ENCODE measurements at places on chromosomes 7 and 10. TPM values are rescaled to one million over a fixed set of nuclear protein-coding genes. Genes with fewer than 3 reads are reported as not detected.
A peak's percentile ranks its signal among the peaks of the same experiment; 100 is the strongest.

DNA sequence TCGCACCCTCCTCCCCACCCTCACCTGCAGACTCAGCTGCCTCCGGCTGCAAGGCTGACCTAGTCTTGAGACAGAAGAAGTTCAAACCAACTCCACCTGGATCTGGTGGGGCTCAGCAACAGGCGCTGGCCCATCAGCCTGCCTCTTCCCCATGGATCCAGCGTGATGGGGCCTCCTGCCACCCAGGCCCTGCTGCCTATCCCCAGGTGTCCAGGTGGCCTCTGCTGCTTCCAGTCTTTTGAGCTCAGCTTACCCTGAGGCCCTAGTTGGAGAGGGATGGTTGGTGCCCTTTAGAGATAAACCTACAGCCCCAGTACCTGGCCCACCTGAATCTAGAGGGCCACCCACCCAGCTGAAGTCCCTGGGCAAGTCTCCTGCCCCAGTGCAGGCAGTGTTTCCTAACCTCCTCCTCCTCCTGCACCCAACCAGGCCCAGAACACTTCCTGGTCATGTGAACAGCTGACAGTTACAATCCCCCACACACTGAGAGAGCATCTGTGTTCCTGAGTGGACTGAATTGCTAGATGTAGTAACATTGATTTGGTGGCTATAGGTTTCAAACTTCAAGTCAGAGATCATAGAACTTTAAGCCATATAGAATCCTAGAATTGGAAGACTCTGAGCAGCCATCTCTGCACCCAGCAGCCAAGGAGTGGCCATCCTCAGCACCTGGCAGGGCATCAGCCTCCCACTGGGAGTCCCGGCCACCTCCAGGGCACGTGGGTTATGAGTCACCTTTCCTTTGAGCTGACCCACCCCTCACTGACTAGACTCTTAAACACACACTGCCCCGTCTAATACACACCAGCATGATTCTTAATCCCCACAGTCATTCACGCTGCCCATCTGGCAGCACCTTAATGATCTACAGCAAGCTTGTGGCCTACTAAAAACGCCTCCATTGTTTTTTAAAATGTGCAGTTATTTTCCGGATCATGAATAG lies 51.9 kb downstream of the ALOX5 start:
- no peak for DNase-seq

DNA sequence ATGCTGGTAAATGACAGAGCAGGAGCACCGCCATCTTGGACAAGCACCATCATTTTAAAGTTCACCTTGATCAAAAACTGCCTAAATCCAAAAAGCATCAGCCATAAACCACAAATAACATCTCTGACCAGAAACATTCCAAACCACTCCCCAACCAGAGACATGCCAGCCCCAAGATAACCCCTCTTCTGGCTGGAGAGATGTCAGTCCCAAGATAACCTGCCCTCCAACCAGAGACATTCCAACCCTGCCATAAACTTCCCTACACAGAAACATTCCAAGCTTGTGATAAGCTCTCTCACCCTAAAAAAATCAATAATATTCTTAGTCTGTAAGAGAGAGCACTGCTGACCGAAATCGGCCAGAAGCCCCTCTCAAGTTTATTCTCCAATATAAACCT lies 659.3 kb downstream of the XPNPEP1 start:
- no peak for DNase-seq

Gene PRTFDC1
- total RNA-seq: 6.6 TPM

Gene MYO3A
- not detected for total RNA-seq

DNA sequence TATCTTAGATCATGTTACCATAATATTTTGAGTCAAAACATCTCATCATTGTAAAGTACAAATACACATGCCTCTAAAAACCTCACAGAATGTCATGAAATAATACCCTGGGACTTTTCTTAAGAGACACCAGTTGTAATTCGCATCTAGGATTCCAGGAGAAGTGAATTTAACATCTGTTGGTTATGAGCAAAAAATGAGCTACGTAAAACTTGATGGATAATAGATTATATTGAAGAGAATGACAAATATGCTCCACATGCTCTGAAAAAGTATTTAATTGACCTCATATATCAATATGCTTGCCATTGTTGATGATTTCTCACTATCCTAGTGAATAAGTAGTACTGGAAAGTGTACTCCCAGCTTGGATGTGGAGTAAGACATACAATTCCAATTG lies 227.0 kb downstream of the BBS9 start:
- no peak for DNase-seq

DNA sequence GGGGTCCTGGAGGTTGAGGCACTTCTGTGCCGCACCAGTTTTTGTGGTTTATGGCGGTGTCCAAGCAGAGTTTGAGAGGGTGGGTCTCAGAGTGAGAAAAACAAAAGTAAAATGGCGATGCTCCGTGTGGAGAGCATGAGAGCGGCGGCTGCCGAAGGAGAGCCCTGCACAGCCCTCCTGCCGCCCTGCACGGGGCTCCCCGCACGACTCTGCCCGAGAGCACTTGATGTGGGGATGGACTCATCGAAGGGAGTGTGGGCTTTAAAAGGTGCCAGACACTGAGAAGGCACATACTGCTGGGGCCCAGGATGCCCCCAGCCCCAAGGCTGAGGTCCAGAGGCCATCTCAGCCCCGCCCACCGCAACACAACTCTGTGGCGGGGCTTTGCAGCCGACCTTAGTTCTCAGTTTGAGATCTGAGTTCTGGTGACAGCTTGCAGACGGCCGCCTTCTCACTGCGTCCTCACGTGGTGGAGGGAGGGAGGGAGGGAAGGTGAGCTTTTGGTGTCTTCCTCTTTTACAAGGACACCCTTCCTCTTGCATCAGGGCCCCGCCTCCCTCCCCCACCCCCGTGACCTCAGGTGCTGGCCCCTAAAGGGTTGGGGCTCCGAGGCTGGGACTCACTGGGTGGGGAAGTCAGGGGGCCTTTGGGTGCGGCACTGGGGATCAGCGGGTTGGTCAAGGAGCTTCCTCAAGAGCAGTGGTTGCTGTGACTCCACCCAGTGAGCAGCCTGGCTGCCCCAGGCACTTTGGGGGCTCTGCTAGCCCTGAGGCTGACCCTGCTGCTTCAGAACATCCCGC lies 69.1 kb downstream of the NKX6-2 start:
- DNase-seq: no peak

- no peak for DNase-seq
Observed at GRCh38 chr10:67079126-67079525, 153.3 kb downstream of the LRRTM3 start.

Gene DYDC2
- not detected for total RNA-seq

DNA sequence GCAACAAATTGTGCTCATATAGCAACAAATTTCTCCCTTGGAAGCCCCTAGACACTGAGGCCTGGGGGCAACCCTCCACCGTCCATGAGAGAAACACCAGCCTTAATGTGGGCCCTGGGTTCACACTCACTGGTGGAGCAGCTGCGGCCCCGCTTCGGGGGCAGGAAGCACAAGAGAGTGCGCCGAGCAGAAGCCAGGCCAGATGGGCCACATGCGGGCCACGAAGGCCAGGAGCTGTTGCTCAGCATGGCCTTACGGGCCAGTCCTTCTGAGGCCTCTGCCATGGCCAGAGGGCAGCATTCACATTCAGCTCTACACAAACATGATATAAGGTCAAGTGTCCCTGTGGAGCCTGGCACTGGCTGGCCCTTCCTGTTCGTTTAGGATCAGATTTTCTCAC lies 60.0 kb upstream of the VIPR2 start:
- DNase-seq: no peak

DNA sequence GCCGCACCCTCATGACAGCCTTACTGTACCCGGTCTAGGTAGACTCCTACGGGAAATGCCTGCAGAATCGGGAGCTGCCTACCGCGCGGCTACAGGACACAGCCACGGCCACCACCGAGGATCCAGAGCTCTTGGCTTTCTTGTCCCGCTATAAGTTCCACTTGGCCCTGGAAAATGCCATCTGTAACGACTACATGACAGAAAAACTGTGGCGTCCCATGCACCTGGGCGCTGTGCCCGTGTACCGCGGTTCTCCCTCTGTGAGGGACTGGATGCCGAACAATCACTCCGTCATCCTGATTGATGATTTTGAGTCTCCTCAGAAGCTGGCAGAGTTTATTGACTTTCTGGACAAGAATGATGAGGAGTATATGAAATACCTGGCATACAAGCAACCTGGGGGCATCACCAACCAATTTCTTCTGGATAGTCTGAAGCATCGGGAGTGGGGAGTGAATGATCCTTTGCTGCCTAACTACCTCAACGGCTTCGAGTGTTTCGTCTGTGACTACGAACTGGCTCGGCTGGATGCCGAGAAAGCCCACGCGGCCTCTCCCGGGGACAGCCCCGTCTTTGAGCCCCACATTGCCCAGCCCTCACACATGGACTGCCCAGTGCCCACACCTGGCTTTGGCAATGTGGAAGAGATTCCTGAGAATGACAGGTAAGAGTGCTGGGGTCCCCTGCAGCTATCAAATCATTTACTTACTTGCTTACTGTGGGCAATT lies 8.5 kb upstream of the CHCHD1 start:
- no peak for DNase-seq

GRCh38 chr7:148161776-148162175 lies 428.8 kb upstream of the C7orf33 start:
- DNase-seq: no peak

Gene NKX1-2
- 0.73 TPM for total RNA-seq

Gene SLC37A3
- total RNA-seq: 89.8 TPM

Gene TNKS2
- 65.4 TPM for total RNA-seq

Gene TET1
- total RNA-seq: 6.9 TPM

DNA sequence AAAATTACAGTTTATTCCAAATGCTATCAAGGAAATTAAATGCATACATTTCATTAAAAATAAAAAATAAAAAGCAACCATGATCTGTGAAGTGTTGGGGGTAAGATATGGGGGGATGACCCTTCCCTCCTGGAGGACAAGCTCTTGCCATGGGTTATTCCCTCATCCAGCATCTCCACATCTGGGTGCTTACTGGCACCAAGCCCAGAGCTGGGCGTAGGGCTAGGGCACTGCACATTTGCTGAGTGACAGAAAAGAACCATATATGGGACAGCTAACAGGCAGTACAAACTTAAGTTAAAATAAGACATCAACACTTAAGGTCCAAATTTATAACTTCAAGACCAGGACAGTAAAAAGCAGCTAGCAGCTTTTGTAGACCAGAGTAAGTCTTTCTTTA lies 10.2 kb downstream of the CCDC6 start:
- DNase-seq: no peak

GRCh38 chr10:51501396-51501795 lies 198.0 kb downstream of the CSTF2T start:
- DNase-seq: peak; percentile 29

- DNase-seq: no peak
Observed at GRCh38 chr7:107725138-107725740, 18.7 kb upstream of the CBLL1 start.

Gene ADRB1
- 2.4 TPM for total RNA-seq

Gene ZNF853
- total RNA-seq: 11.7 TPM

DNA sequence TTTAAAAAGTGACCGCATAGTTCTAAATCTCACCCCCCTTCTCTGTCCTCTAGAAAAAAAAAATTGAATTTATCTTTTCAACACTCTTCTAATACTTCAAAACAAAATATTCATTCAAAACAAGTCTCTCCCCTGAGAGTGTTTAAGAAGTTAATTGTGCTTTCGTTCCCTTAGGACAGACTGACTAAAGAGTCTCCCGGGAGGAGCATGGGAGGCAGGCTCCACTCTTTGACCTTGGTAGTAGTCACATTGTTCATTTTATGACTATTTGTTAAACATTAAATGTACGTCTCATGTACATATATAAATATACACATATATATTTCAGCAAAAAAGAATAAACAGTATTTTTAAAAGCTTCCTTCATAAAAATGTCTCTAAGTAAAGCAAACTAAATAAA lies 35.3 kb upstream of the SPOCK2 start:
- DNase-seq: no peak

Gene NUTM2E
- 0.73 TPM for total RNA-seq

Gene MSANTD7
- 11.1 TPM for total RNA-seq

Gene PNLIPRP2
- not detected for total RNA-seq

DNA sequence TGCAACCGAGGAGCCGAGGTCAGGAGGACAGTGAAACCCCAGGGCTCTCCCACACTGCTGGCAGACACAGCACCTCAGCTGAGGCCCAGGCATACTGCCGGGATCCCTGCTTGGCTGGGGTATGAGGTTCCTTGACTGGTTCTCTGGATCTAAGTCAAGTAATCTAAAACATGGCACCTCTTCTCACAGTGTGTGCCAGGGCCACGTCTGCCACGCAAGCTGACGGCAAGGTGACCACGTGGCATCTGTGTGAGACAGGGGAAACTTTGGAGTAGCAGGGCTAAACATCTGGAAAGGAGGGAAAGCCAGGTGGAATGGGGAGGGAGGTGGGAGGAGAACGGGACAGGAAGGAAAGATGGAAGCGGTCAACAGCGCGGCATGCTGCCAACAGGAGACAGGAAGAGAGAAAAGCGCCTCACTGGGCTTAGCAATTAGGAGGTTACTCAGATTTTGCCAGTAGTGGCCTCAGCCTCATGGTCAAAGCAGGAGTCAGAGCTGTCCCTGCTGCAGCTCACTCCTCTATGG lies 103.7 kb downstream of the CXCL12 start:
- DNase-seq: no peak

GRCh38 chr7:111492234-111492633 lies 70.1 kb downstream of the IMMP2L start:
- DNase-seq: no peak

GRCh38 chr10:44946205-44946604 lies 13.4 kb upstream of the RASSF4 start:
- no peak for DNase-seq

Gene PILRA
- total RNA-seq: 4.3 TPM

DNA sequence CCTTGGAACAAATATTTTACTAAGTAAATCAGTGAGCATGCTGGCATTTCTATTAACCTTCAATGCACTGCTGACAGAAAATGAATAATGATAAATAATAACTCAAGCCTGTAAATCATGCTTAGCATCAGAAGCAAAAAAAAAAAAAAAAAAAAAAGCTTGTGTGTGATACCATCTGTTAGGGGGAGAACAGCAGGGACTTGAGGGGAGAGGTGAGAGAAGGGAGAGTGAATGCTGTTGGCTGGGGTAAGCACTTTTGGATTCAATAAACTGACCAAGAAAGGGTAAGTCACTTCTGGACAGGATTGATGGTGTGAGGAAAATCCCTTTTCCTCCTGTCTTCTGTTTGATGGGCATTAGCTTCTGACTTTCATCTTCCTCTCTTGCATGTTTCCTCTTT lies 996.4 kb downstream of the KCNMA1 start:
- no peak for DNase-seq

DNA sequence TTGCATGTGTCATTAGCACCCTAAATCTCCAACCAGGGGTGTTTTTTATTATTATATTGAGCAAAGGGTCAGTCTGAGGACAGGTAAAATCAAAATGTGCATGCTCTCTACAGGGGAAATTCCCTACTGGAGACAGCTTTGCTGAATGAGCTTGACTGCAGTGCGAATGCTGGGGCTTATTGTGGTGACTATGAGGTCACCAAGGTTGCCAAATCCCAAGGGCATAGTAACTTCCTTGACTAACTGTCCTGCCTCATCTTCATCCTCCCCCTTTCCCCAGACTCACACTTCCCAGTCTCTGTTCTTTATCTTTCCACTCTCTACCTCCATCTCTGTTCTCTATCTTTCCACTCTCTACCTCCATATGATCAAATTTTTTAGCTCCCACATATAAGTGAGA lies 22.9 kb upstream of the AOC1 start:
- no peak for DNase-seq

Gene GIMAP1
- total RNA-seq: 6.6 TPM

Gene PSMG3
- total RNA-seq: 45.4 TPM

Data from breast epithelium (tissue), 4 donors.